ENCODE measurements at places on chromosomes 7 and 10.

- no peak for DNase-seq
These were observed 997.3 kb downstream of the REEP3 start for GRCh38 chr10:64518456-64518855.

- no peak for DNase-seq
These were observed 724.2 kb downstream of the GATA3 start for GRCh38 chr10:8778713-8779112.

- DNase-seq = no peak
These were observed 56.3 kb downstream of the ZMIZ1 start for GRCh38 chr10:79125092-79125491.

- no peak for DNase-seq
These were observed 794.6 kb upstream of the LRRN3 start for GRCh38 chr7:110296321-110296720.

DNA sequence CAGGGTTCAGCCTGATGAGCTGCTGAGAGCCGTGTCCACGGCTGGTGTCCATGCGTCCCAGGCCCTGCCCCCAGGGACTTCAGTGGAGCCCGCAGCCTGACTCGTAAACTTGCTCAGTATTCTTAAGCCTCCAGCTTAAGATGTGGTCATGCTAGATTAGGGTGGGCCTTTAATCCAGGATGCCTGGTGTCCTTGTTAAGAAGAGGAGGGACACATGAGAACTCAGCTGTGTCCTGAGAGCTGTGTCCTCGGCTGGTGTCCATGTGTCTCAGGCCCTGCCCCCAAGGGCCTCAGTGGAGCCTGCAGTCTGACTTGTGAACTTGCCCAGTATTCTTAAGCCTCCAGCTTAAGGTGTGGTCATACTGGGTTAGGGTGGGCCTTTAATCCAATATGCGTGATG is 23.0 kb downstream of the DOCK1 start:
- DNase-seq = no peak

DNA sequence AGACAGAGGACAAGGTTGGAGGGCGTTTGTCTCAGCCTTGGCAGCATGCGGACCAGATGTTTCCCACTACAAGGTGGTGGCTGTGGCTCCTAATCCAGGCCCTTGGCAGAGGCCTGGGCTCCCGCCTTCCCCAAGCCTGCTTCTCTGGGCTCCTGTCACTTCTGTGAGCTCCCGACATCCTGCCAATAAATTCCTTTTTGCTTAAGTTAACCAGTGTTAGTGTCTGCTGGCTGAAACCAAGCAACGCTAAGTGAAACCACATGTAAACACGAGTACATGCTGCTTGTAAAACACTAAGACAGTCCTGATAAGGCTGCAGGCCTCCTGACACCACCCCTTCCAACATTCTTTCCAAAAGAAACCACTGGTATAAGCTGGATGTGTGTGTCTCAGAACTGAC is 263.6 kb upstream of the ZMIZ1 start:
- DNase-seq = peak; percentile 86

DNA sequence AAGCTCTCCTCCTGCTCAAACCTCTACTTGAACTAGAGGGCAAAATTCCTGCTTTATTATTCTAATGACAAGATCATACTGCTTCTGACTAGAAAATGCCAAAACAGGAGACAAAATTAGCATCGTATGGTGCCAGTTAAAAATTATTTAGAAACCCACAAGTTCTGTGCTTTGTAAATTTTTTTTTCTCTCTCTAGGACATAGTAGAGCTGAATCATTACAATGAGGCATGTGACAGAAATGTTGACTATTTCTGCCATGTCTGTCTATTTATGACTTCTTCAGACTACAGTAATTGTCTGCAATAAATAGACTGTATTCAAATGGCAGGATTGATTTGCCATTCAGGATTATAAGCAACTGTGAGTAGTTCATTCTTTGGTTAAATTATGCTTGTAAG is 335.8 kb downstream of the PRPF18 start:
- DNase-seq = no peak

DNA sequence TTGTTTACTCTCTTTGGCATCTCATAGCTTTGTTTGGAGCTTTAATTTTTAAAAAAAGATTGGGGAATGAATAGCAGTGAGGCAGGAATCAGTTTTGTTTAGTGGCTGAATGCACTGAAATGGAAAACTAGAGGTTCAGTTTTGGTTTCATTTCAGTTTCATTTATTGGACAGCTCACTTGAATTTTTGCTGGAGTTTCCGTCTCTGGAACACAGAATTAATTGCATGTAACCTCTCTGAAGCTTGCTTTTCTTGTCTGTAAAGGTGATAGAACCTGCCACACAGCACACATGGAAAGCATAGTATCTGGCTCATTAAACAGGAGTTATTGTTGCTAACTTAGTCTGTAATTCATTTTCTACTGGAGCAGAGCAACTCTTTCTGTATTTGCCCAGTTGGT is 7.1 kb downstream of the GRM8 start:
- DNase-seq = no peak

- no peak for DNase-seq
These were observed 17.6 kb upstream of the VSIR start for GRCh38 chr10:71790749-71791440.

GRCh38 chr7:40714363-40715052 is 579.7 kb downstream of the SUGCT start:
- no peak for DNase-seq

DNA sequence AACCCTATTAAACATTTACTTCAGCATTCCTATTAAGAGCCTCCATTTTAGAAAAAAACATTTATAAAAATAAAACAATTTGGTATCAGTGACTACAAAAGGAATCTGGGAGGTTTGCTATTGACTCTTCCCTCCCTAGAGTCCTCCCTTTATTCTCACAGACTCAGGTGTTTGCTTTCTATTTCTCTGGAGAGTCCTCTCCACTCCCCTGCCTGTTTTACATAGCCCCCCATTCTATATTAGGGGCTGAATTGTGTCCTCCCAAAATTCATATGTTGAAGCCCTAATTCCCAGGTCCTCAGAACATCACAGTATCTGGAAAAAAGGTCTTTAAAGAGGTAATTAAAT is 69.8 kb downstream of the COA1 start:
- no peak for DNase-seq

GRCh38 chr10:129474642-129475041 is 7.6 kb downstream of the MGMT start:
- no peak for DNase-seq

- DNase-seq = no peak
These were observed 73.7 kb upstream of the ABCB5 start for GRCh38 chr7:20541608-20542349.

DNA sequence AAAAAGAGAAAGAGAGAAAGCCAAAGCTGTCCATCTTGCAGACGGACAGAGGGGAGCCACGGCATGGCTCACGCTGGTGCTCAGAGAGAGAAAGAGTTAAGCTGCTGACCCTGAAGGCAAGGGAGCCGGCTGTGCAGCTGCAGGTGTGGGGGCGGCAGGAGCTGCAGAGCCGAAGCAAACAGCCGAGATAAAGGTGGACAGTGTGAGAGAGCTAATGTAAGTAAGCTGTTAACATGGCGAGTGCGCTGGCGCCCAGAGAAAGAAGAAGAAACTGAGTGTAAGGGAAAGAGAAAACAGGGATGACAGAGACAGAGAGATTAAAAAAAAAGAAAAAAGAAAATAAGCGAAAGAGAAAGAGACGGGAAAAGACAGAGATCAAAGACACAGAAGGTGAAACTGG is 18.2 kb downstream of the COL17A1 start:
- DNase-seq = no peak

- no peak for DNase-seq
These were observed 7.8 kb downstream of the BAMBI start for GRCh38 chr10:28684986-28685580.

DNA sequence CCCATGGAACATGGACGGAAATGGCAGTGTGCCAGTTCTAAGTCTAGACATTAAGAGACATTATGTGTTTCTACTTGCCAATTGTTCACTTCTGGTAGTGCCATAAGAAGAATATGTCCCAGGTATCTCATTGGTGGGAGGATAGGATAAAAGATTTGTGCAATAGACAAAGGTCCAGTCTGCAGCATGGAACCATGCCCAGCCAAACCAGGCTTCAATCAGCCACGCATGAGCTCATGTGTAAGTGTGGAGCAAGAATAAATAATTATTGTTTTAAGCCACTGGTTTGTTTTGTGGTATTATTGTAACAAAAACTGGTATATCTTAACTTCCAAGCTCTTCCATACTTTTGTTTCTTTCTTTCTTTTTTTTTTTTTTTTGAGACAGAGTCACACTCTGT is 153.6 kb upstream of the CTTNBP2 start:
- DNase-seq = no peak

GRCh38 chr7:16815001-16815400 is 10.2 kb upstream of the AGR2 start:
- no peak for DNase-seq

- DNase-seq = no peak
These were observed 12.1 kb upstream of the STK17A start for GRCh38 chr7:43570688-43571365.

DNA sequence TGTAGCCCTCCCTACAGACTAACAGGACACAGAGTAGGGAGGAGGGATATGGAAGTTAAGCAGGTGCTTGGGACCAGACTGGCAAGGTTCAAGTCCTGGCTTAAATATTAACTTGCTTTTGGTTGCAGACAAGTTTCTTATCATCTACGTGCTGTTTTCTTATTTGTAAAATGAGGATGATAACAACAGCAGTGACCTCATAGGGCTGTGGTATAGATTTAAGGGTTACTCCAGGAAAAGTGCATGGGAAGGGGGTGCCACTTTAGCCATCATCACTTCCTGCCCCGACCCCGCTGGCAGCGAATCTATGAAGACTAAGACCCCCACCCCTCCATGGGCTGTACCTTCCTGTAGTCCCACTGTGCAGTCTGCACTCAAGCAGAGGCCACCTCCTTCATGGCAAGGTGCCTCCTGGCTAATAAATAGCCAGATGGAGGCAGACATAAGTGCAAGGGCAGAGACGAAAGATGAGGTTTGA is 250.2 kb downstream of the COBL start:
- no peak for DNase-seq

- no peak for DNase-seq
These were observed 759.0 kb upstream of the GALNT17 start for GRCh38 chr7:70372768-70373515.

GRCh38 chr10:129945526-129945925 is 18.5 kb downstream of the EBF3 start:
- DNase-seq = no peak

GRCh38 chr10:64503429-64503828 is 982.2 kb downstream of the REEP3 start:
- DNase-seq = no peak

GRCh38 chr10:122703483-122704448 is 4.1 kb upstream of the C10orf120 start:
- peak; percentile 25 for DNase-seq

DNA sequence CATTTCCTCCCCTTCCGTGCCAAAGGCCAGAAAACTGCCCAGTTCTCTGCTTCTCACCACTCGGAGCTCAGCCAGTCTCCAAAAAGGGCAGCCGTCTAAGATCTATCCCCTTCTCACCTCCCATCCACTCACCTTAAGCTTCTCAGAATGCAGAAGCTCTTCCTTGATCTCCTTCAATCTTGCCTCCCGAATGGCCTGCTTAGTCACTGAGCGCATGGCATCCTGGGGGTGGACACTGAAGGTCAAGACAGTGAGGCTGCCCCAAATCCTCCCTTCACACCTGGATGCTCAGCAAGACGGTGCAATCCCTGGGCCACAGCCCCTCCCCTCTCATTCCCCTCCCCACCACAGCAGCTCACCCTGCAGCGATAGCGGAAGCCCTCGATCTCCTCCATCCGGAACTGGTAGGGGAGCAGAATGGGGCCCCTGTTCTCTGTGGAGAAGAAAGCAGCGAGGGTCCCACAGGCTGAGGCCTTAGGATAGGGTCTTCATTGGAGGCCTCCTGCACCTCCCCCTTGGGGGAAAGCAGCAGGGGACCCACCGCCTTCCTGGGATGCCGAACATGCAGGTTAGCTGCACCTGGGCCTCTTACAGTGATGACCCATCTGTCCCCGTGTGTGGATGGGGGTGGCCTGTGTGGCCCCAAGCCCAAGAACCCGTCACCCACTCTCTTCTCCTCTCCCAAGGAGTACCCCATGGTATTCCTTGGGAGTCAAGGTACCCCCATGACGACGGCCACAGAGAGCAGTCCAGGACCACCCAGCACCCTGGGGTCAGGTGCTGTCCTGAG is 4.7 kb downstream of the DDX56 start:
- DNase-seq = no peak

DNA sequence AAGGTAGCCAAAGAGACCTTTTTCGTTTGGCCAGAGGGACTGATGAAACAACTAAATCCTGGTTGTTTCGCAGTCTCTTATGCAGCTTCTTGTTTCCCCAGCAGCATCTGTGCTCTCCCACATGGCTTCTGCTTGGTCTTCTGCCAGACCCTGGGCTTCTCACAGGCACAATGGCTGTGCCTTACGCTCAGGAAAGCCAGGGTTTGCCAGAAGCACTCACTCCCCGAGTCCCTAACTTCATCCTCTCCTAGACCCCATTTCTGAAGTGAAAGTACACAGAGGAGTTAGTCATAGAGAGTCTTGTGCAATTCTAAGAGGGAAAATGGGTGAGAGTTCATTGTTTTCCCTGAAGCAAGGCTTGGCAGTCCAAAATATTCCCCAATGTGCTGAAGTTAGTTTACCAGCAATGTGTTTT is 121.7 kb downstream of the EVX1 start:
- DNase-seq = peak; percentile 93

DNA sequence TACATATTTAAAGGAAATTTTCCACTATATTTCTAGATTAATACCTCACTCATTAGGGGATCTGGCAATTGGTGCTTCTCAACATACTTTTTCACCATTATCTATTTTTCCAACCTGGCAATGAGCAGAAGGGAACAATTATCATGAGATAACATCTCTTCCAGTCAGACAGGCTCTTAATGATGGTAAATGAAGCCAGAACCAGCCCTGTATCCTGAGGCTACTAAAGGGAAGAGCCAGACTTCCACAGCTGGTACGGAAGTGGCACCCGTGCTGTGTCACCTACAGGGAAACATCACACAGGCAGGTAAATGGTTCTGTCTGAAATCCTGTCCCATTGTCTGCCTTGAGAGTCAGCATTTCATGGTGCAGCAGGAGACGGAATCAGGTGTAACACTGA is 75.9 kb downstream of the ELMO1 start:
- no peak for DNase-seq

GRCh38 chr10:21184984-21185383 is 287.9 kb upstream of the NEBL start:
- no peak for DNase-seq

GRCh38 chr7:867001-867405 is 9.4 kb upstream of the GET4 start:
- DNase-seq = no peak

GRCh38 chr7:152862006-152862405 is 102.5 kb downstream of the ACTR3B start:
- DNase-seq = no peak

Data from skeletal muscle cell (primary cell).